Kasumi-1 (cell line): ENCODE measurements at places on chromosomes 3 and 15.
A peak's percentile ranks its signal among the peaks of the same experiment; 100 is the strongest.

DNA sequence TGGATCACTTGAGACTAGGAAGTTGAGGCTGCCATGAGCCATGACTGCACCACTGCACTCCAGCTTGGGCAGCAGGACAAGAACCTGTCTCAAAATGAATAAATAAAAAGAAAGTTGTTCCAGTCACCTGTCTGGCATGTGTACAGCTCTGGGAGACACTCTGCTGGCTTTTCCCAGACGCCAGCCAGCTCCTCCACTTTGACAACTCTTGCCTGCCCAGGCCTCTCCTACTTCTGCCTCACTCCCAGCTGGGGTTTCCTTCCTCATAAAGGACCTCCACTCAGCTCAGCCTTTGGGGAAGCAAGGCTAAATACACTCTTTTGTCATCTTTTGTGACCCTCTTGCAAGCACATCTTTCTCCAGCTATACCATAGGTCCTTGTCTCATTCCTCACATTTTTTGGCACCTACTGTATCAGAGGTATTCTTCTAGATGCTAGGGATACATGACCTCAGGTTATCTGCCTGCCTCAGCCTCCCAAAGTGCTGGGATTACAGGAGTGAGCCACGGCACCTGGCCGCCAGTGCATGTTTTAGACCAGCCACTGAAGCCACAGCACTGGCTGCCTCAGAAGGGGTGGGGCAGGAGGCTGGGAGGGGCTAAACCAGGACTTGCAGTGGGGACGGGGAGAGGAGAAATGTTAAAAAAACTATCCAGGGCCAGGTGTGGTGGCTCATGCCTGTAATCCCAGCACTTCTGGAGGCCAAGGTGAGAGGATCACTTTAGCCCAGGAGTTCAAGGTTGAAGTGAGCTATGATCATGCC is 10.0 kb upstream of the ELP6 start:
- peak; percentile 30 for DNase-seq

GRCh38 chr3:47404955-47405790 is 24.4 kb downstream of the PTPN23 start:
- DNase-seq = no peak

DNA sequence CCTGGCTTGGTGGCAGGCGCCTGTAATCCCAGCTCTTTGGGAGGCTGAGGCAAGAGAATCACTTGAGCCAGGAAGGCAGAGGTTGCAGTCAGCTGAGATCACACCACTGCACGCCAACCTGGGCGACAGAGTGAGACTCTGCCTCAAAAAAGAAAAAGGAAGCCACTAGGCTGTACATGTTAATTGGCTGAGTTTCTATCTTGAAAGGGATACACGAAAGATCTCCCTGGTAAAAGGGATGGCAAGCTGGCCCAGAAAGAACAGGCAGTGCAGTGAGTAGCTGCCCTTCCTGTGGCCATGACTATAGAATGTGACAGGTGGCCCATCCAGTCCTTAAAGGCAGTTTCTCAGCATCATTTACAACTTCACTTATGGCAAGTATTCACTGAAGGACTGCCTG is 12.3 kb downstream of the LRIG1 start:
- DNase-seq = no peak

GRCh38 chr15:68565726-68566125 is 13.1 kb upstream of the CORO2B start:
- no peak for DNase-seq

GRCh38 chr15:66275352-66275751 is 18.0 kb upstream of the DIS3L start:
- DNase-seq = no peak

GRCh38 chr3:39327053-39327745 is 2.3 kb upstream of the CCR8 start:
- DNase-seq = no peak

- DNase-seq = no peak
Observed at GRCh38 chr3:59549962-59550361, 500.1 kb upstream of the CFAP20DC start.

DNA sequence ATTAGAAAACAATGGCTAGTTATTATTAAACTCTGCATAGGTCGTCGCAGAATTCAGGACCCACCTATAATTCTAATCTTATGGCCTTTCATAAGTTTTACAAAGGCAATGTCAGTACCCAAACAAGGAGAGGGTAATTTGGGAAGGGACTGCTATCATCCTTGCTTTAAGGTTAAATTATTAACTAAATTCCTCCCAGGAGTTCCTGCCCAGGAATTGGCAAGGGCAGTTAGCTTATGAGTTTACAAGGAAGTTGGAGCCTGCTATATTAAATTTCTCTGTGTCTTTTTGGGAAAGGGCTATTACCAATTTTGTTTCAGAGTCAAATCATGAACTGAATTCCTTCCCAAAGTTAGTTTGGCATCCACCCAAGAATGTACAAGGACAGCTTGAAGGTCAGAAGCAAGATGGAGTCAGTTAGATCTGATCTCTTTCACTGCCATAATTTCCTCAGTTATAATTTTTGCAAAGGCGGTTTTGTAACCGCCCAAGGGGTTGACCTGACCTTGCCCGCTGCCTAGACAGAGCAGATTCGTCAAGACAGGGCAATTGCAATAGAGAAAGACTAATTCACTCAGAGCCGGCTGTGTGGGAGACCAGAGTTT is 45.3 kb upstream of the LHFPL4 start:
- no peak for DNase-seq

DNA sequence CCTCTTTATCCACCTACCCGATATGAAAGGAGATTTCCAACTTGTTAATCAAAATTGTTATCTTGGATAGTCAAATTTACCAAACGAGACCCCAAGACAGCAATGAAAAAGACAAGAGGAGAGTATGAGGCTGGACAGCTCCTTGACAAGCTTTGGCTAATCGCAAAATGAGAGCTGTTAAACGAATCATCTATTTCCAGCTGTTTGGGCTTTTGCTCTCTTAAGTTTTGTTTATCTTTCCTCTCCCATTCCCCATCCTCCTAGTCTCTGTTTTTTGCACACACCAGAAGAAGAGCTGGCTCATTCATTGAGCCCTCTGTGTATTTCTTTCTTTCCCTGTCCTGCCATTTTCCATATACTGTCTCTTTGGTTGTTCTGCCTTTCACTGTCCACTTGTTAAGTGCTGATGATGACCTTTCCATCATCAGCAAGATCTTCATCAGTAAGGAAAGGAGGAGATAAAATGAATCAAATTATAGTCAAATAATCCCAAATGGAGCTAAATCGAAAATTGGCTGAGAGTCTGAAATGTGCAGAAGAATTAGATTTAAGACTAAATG is 161.6 kb downstream of the SLC9A9 start:
- DNase-seq = no peak

DNA sequence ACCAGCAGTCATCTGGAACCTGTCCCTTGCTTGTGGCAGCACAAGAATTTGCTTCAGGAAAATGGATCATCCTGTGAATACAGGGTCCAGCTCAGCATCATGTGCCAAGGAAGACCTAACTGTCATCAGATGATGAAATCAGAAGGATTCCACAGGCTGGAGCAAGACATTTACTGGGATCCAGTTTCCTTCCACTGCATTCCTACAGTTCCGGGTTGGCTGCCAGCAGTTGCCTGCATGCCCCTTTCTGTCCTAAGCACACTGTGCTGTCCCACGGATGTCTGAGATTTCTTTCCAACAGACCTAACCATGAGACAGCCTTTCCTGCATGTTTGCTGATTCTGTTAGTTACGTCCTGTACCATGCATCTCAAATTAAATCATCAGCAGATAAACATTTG is 140.7 kb downstream of the IMPG2 start:
- DNase-seq = no peak

GRCh38 chr3:116155841-116156240 is 289.4 kb downstream of the LSAMP start:
- DNase-seq = no peak

DNA sequence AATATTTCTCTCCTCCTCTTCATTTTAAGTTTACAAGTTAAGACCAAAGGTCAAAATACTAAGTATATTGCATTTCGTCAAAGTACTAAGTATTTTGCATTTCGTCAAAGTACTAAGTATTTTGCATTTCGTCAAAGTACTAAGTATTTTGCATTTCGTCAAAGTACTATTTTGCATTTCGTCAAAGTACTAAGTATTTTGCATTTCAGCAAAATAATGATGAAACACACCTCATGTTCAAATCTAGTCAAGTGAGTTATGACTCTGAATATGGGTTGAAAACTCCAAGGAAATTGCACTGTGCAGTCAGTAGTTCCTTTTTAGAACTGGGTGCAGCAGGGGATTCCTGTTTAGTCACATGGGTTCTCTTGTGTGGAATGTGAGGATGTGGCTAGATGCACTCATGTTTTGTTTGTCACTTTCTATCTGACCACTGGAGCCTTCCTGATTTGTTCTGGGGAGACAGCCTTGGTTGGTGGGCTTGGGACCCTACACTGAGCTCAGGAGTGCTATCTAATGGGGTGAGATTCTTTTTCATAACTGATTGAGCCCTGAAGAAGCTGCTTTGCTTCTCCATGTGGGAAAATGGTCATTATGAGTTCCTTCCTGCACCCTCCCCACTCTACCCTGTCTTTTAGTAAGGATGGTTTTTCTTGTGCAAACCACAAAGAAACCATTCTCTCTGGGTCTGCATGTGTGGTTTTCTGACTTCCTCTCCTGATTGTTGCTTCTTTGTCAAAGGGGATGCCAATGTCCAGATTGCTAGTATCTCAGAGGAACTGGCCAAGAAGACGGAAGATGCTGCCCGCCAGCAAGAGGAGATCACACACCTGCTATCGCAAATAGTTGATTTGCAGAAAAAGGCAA is 73.4 kb downstream of the CCK start:
- peak; percentile 23 for DNase-seq

GRCh38 chr15:49471733-49472132 is 48.7 kb downstream of the FGF7 start:
- no peak for DNase-seq

GRCh38 chr3:150462108-150462507 is 54.0 kb downstream of the TSC22D2 start:
- DNase-seq = no peak
